Stimulated activated CD4-positive, alpha-beta T cell treated with anti-CD3 and anti-CD28 coated beads, Interleukin-15, amount 100 ng/mL, for 24 hours (primary cell): ENCODE measurements at places on chromosomes 16 and 17.

- no peak for DNase-seq
These were observed 848 bp upstream of the TBKBP1 start for GRCh38 chr17:47692895-47693730.

DNA sequence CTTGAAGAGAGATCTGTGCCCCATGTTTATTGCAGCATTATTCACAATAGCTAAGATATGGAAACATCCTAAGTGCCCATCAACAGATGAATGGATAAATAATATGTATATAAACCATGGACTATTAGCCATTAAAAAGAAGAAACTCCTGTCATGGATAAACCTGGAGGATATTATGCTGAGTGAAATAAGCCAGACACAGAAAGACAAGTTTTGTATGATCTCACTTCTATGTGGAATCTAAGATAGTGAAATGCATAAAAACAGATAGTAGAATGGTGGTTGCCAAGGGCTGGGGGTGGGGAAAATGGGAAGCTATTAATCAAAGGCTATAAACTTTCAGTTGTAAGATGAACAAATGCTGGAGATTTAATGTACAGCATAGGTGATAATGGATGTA lies 19.9 kb upstream of the HEATR6 start:
- DNase-seq: no peak

DNA sequence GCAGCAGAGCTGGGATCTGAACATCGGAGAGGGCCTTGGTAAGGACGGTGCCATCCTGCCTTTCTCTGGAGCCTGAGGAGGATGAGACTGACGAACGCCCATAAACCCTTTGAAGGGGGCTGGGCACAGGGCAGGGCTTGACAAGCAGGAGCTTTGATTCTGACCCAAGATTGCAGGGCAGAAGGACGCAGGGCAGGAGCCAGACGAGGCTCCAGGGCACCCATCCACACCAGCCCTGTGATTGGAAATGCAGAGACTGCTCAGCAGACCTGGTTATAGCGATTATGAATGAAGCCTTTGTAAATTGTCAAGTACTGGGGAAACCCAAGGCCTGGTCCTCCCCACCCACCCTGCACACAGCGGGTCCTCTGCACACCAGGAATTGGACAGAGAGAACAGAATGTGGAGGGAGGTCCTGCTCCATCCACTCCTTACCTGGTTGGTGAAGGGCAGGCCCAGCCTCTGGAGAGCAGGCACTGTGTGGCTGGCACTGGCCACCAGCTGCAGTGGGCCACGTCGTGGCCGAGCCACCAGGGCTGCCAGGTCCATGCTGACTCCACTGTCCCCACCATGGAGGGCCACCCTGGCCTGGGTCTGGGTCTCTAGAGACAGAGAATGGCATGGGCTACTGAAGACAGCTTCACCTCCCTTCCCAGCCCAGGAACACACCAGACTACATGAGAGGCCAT lies 68.8 kb downstream of the RMI2 start:
- no peak for DNase-seq

GRCh38 chr16:79842197-79842596 lies 241.7 kb upstream of the MAF start:
- DNase-seq: no peak

- DNase-seq: no peak
These were observed 24.3 kb upstream of the ASGR2 start for GRCh38 chr17:7138800-7139381.

- DNase-seq: no peak
These were observed 207.1 kb downstream of the SPECC1 start for GRCh38 chr17:20216154-20216815.

DNA sequence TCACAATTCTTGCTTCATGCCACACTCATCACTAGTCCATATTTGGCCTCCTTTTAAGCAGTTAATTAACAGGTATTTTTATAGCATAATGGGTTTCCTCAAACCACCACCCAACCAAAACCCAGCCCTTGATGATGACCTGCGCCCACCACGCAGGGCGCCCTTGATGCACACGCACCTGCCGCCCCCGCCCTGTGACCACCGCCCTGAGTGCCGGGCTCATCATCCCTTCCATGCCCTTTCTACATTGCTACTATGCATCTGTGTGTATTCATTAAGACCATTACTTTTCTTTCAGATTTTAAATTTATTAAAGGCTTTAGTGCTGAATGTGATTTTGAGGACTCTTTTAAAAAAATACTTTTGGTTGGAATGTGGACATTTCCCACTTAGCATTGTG lies 204.8 kb upstream of the CHMP6 start:
- no peak for DNase-seq

- no peak for DNase-seq
These were observed 337.7 kb downstream of the TOX3 start for GRCh38 chr16:52209227-52209626.

- DNase-seq: no peak
These were observed 8.3 kb upstream of the CDH5 start for GRCh38 chr16:66358231-66358630.

DNA sequence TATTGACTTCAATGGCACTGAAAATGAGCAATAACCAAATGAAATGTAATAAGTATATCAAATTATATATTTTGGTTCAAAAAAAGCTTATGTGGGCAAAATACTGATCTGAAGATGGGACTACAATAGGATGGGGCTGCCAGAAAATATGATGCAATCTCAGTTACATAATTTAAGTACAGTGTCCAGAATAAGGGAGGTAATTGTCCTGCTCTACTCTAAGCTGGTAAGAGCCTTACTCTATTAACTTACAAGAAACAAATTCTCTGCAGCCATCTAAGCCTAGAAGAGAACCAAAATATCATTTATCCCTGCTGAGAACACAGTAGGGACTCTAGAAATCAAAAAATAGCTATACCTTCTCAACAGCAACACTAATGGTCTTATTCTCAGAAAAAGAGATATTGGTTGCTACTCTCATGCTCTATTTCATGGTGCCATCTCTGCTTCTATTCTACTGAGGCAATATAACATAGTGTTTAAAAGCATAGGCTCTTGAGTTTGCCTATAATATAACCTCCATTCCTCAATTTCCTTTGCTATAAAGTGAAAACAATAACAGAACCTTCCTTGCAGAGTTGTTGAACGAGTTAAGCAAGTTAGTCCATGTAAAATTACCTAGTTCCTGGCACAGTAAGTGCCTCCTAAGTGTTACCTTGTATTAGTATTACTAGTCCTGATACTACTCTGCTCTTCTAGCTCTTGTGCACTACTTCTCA lies 19.9 kb downstream of the NQO1 start:
- no peak for DNase-seq

DNA sequence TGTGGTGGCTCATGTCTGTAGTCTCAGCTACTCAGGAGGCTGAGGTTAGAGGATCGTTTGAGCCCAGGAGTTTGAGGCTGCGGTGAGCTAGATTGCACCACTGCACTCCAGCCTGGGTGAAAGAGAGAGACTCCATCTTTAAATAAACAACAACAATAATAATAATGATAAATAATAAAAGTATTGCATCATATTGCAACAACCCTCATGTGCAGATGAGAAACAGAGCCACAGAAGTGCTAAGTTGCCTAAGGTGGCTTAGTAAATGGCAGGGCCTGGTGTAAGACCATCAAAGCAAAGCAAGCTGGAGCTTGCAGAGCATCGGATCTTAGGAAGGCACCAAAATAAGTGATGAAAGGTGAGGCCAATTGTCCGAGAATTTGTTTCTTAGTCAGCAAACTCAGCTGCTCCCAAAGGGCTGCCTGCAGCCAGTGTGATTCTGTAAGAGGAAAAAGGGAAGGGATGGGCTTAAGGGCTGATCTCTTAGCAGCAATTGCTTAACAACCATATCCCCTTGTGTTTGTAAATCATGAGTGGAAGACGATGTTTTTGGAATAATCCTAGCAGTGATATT lies 45.3 kb upstream of the HS3ST3A1 start:
- DNase-seq: no peak

DNA sequence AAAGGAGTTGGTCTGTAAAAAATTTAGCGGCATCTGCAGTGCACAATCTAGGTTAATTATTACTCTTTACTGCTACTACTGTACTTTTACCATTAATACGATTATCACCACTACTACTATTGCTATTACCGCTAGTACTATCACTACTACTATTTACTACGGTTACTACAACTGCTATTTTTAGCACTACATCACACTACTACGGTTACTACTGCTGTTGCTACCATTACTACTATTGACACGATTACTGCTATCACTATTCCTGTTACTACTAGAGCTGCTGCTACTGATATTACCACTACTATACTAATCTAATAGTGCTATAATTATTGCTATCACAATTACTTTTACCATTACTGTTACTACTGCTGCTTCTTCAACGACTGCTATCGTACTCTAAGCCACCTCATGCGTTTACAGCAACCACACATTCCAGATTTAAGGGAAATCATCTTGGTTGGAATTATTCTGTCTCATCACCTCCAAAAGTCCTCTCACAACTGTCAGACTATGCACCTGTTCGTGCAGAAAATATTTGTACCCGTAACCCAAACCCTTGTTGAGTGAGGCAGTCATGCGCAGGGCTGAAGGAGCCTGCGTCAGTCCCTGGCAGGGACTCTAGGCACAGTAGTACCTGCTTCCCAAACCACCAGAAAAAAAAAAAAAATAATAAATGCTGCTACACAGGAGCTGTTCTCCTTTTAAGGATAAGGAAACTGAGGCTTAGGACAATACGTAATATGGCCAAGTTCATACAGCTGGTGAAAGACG lies 59.5 kb downstream of the MAF start:
- DNase-seq: no peak

GRCh38 chr16:67278773-67279295 lies 498 bp upstream of the PLEKHG4 start:
- peak; percentile 74 for DNase-seq

GRCh38 chr17:27669850-27670249 lies 38.9 kb downstream of the LGALS9 start:
- DNase-seq: no peak

DNA sequence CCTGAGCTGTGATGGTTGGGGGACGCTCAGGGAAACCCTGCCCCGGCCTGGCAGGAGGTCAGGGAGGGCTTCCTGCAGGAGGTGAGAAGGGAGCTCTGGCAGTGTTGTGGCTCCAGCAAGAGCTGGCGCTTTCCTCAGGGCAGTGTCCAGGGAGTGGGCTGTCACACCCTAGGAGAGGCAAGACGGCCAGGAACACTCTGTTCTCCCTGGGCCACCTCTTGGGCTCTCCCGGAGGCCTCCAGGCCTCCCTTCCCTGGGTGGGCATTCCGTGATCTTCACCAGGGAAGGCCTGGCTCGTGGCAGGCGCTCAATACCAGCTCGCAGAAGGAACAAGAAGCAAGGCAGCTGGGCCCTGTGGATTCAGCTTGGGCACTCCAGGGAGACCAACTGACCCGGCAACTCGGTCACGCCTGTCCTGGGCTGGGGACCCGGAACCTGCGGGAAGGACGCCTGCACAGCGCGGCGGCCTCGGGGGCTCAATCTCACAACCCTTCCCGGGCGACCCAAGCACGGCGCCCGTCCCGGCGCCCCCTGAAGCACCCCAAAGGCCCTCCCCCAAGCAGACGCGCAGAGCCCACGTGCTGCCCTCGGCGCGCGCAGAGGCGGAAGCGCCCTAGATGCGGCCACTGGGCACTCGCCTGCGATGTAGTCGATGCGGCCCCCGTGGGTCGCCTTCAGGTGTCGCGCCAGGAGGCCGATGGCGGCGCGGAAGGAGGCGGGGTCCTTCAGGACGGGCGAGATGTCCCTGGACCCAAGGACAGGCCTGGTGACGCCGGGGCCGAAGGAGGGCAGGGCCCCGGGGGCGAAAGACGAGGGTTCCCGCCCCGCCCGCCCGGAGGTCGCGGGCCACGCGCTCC lies 588 bp downstream of the APRT start:
- DNase-seq: peak; percentile 76

GRCh38 chr17:5429191-5429887 lies 9.4 kb downstream of the RPAIN start:
- no peak for DNase-seq

DNA sequence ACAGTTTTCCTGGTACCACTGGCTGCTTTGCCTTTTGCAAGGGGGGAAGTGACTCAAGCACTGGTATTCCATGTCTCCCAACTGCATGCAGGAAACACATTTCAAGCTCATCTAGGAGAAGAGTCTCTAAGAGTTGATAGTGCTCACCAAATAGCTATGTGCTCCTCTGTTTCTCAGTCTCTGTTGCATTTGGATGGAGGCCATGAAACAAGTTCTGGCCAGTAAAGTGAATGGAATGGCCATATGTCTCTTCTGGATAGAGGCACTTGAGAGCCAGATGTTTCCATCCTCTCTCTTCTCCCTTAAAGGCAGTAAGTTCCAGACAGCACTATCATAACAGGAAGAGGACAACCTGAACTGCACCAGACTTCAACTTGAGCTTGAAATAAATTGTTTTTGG lies 60.6 kb downstream of the C16orf82 start:
- no peak for DNase-seq

- peak; percentile 94 for DNase-seq
These were observed at the start of gene CASKIN2 for GRCh38 chr17:75515496-75516254. Gene CASKIN2 (minus strand): TSS chr17:75515537. CDS start chr17:75513804, 1,733 bp downstream.

- DNase-seq: no peak
These were observed 16.3 kb downstream of the PIPOX start for GRCh38 chr17:29059281-29059680.

DNA sequence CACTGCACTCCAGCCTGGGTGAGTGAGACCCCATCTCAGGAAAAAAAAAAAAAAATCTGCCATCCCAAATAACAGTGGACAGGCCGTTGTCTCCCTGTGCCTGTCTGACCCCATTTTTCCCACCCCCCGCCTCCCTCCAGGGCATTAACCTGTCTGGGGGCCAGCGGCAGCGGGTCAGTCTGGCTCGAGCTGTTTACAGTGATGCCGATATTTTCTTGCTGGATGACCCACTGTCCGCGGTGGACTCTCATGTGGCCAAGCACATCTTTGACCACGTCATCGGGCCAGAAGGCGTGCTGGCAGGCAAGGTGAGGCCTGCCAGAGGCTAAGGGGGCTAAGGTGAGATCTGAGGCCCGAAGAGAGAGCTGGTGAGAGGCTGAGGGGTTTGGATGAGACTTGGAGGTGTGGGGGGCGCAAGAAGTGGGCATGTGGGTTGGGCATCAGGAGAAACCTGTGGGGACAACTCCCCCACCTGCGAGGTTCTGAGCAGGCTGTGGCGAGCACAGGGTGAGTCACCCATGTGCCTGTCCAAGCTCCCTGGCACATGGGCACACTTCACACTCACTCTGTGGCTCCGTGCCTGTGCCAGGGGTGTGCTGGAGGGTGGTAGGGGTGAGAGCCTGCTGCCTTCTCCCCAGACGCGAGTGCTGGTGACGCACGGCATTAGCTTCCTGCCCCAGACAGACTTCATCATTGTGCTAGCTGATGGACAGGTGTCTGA lies 34.7 kb downstream of the ANKRD40 start:
- DNase-seq: no peak
